ENCODE measurements at places on chromosomes 13 and 19.

- DNase-seq: no peak
Measured at GRCh38 chr13:48162217-48162616, 67.3 kb upstream of the MED4 start.

DNA sequence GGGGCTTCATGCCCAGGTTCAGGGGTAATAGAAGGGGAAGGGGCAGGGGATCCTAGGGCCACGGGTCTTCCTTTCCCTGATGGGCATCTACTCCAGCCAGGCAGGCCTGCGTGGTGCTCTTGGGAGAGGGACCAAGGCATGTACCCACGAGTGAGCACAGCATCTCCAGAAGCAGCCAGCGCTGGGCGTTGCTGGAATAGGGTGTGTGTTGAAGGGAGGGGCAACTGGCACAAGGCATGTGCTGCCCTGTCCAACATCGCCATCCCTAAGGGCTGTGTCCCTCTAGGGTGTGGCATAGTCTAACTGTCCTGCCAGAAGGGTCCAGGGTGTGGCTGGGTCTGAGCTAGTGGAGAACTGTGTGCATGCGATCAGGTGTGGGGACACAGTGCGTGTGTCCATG, 2.9 kb downstream of the NOTCH3 start:
- no peak for DNase-seq

DNA sequence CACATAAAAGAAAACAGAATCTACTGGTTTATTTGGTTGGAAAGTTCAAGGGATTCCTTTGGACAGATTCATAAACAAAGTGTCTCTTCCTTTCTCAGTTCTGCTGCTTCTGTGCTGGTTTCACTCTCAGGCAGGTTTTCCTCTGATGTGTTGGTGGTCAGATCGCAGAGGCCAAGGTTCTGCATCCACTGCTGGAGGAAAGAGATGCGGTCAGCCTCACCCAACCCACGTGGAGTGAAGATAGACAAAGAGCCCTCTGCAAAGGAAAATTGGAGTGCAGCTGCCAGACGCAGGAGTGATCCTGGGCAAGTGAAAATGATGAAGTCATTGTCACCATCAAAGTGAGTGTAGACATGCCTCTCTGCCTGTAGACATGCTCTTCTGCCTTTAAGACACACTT, 352.0 kb downstream of the TSHZ3 start:
- no peak for DNase-seq

- DNase-seq: no peak
Measured at GRCh38 chr13:21086929-21087328, 25.5 kb upstream of the LATS2 start.

GRCh38 chr19:695352-695949, at the start of gene PRSS57:
Gene PRSS57, minus strand, starts transcription at chr19:695452. Its CDS starts 22 bp downstream, at chr19:695430.
- DNase-seq: no peak

- no peak for DNase-seq
Measured at GRCh38 chr13:51541809-51542258, 42.4 kb upstream of the WDFY2 start.

GRCh38 chr19:11821474-11822109, 7.5 kb downstream of the ZNF440 start:
- DNase-seq: no peak

DNA sequence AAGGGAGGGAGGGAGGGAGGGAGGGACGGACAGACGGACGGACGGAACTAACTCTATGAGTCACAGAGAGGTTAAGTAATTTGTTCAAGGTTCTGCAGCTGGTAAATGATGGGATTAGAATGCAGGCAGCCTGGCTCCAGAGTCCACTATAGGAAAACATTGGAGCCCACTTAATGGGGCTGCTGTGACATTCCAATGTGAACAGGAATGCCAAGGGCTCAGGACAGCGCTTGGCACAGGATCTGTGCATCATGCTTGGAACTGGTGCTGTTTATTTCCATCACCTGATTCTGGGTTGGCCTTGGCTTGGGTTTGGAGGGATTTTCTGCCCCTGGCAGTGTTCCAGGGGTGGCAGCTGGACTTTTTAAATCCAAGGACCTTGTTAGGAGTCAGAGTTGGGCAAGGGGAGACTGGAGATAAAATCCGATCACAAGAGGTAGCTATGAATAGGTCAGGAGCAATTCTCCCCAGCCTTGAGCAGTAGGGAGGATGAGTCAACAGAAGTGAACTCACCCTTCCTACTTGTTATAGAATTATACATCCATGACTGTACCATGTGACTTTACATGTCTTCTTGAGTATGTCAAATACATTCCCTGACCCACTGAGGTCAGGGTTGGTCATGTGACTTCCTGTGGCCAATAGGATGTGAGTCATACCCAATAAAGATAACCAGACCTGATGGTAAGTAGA, 7.8 kb upstream of the HIF3A start:
- DNase-seq: no peak

DNA sequence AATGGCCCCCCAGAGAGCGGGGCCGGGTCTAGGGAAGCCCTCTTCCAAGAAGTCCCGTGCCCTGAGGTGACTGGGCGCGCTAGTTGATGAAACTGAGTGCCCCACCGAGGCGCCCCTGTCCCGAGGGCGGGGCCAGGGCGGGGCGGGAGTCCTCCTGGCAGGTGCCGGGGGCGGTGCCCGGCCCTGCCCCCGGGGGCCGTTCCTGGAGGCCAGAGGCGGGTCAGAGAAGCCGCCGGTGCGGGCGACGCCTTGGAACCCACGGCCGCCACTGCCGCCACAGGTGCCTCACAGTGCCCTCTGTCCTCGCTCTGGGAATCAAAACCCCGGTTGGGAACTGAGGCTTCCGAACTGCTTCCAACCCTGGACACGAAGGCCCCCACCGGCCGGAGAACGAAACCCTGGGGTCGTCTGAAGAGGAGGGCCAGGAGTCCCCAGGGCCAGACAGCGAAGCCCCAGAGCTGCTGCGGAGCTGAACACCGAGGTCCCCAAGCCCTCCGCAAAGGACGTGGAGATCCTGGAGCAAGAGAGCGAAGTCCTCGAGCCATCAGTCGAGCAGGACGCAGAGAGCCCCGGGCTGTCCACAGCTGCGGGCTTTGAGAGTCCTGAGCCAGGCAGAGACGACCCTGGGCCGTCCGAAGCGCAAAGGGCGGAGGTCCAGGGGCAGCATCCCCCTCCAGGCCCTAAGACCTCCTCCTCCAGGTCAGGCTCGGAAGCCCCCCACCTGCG, at the start of gene MISP3:
Gene MISP3 (plus strand): TSS at position 252 of the 726 bp plus-strand sequence. CDS start 524 bp downstream, outside the sequence.
- peak; percentile 57 for DNase-seq

DNA sequence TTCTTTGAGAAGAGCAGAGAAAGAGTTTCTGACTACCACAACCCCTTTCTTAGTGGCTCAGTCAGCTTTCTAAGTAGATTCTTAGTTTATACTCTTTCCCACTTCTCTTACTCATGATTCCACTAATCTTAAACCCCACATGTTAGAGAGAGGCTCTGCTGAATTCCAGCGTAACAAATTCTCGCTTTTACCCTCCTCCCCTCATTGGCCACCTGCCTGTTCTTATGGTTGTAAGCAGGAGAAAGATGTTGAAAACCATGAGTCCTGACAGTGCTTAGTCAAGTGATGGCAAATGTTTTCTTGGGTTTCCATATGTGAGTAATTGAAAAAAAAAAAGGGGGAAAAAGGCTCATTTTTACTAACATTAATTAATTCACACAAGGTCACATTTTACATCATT, 125.9 kb downstream of the ZDHHC20 start:
- DNase-seq: no peak

GRCh38 chr13:51500687-51501086, 47.9 kb upstream of the INTS6 start:
- no peak for DNase-seq

Measured in C1 segment of cervical spinal cord (tissue), 14 donors.